ENCODE measurements at places on chromosomes 7 and 10.

- DNase-seq = no peak
Observed at GRCh38 chr10:55160655-55161283, 359.7 kb upstream of the PCDH15 start.

DNA sequence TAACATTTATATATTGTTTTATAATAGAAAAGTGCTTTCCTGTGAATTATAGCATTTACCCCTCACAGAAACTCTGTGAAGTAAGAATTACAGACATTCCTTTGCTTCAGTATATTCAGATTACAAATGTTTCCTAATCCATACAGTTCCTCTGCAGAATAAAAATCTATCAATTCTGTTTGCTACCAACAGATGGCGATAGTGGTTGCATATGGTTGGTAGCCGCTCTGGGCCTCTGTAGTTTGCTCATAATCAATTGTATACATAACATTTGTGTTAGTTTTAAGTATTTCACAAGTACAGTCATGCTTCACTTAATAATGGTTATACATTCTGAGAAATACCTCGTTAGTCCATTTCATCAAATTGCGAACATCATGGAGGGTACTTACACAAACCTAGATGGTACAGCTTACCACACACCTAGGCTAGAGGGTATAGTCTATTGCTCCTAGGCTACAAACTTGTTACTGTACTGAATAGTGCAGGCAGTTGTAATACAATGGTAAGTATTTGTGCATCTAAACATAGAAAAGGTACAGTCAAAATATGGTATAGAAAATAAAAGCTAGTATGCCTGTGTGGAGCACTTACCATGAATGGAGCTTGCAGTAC, 94.4 kb upstream of the STEAP4 start:
- DNase-seq = no peak

- no peak for DNase-seq
Observed at GRCh38 chr10:76251841-76252671, 820.6 kb downstream of the LRMDA start.

DNA sequence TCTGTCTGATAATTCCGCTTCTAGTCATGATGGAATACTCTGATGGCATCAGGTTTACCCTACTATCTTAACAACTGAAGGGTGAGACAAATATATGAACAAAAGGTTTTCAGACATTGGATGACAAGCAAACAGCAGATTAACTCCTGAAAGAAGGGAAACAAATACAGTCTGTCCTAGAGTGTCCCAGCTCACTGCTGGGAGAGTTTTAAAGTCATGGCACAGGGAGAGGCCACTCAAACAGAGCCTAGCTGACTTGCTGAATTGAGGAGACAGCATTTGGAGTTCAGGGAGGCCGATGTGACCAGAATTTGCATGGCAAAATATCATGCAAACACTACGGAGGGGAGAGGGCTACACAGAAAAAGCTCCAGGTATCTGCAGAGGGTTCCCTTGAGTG, 73.1 kb downstream of the MDH2 start:
- no peak for DNase-seq

DNA sequence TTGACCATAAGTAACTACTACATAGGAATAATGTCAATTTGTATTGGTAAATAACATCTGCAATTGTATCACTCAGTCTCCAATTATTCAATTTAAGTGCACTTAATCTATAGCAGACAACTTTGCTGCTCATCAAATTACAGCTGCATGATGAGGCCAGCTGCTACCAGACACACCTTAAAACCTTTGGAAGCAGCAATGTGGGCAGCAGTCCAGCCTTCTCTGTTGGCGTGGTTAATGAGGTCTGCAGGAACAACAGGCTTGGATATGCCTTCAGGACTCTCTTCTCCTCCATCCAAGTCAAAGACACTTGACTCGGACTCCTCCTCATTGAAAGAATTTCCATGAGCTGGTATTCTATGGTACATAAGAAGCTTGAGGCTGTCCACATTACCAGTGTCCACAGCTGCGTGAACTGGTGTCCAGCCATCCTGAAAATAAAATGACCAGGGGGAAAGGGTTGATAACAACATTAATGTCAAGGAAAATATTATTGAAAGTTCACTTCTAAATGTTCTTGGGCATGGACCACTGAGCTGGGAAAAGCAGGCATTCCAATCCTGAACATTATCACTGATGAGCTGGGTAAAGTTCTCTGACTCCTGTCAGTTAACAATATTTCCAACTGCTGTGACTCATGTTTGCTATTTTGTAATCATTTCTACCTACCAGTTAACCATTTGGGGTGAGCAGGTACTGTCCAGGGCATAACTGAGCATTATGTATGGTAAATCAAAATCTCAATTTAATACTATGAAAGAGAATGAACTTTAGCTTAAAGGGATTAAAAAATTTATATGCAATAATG, 95.7 kb downstream of the CTTNBP2 start:
- DNase-seq = no peak
